ENCODE measurements at places on chromosomes 16 and 17.

DNA sequence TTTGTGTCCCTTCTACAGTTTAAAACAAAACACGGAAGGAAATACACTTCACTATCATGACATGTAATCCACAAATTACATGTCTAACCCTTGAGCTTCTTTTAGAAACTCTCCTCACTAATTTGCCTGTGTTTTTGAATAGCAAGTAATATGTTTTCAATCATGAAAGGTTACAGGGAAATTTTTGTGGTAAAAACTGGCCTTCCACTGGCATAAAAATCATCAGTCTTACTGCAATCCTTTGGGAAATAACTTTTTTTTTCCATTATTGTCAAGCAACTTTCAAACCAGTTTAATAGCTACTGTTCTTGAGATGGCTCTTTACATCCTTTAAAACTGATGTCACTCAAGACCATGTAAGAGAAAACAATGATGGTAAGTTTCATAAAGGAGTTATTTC, 27.0 kb downstream of the MYO1D start:
- no peak for DNase-seq

DNA sequence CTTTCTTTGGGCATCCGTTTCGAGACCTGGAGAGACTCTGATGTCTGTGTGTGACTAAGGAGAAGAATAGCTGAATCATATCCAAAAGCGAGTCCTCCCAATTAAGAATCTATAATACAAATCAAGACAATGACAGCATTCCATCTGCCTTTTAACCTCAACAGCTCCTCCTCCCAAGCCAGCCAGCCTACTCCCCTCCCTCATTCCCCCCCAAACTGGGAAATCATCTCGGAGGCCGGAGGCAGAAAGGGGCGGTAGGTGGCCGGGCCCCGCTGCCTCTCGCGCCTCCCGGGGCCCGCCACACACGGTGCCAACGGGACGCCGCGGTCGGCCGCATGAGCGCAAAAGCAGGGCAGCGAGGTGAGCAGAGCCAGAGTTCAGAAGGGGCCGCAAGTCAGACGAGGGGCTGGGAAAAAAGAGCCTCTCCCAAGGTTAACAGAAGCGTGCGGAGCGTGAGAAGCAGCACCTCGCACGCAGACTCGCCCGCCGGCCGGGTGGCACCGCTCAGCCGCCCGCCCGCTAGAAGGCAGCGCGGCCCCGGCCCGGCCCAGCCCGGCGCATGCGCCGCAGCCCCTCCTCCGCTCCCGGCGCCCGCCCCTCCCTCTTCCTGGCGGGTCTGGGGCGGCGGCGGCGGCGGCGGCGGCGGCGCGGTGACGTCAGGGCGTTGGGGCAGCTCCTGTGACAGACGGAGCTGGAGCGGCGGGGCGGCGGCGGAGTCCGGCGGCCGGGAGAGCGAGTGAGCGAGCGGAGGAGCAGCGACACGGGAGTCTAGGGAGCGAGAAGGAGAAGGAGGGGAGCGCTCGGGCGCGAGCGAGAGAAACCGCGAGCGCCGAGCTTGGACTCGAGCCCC, at the start of gene PAFAH1B1:
Gene PAFAH1B1, plus strand, starts transcription at position 684 of the 850 bp plus-strand sequence. CDS start 44,635 bp downstream, outside the sequence.
- DNase-seq: peak; percentile 95

- no peak for DNase-seq
These were observed 91.3 kb downstream of the SOCS1 start for GRCh38 chr16:11164482-11165270.

- no peak for DNase-seq
These were observed 428.2 kb upstream of the MAF start for GRCh38 chr16:80028581-80029380.

GRCh38 chr17:15457723-15458094, 9.7 kb downstream of the CDRT4 start:
- no peak for DNase-seq

DNA sequence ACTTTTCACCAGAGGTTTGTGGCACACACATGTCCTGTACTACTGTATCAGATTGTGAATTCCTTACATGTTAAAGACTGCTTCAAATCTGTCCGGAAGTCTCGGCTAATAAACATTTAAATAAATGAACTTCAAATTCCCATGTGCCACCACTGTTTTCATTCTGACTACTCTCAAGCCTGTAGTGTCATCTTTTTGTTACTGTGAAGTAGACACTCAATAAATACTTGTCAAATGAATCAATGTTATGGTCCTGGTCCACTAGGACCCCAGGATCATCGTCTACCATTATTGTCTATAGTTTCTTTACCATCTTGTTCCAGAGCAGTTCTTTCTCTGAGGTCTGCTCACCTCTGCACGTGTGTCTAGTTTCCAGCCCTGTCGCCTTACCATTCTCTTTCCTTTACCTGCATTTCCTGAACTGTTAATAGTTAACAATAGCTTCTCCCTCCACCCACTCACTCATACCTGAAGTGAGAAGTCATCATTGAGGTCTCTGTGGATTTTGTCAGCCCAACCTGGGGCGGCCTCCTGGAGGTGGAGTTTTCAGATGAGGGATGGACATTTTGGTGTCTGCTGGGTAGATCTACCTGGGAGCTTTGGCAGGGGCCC, 333.0 kb downstream of the SEC14L1 start:
- no peak for DNase-seq

GRCh38 chr16:1859650-1860049, 12.3 kb downstream of the MEIOB start:
- no peak for DNase-seq

GRCh38 chr16:28010671-28011070, 52.8 kb downstream of the GSG1L start:
- DNase-seq: no peak

DNA sequence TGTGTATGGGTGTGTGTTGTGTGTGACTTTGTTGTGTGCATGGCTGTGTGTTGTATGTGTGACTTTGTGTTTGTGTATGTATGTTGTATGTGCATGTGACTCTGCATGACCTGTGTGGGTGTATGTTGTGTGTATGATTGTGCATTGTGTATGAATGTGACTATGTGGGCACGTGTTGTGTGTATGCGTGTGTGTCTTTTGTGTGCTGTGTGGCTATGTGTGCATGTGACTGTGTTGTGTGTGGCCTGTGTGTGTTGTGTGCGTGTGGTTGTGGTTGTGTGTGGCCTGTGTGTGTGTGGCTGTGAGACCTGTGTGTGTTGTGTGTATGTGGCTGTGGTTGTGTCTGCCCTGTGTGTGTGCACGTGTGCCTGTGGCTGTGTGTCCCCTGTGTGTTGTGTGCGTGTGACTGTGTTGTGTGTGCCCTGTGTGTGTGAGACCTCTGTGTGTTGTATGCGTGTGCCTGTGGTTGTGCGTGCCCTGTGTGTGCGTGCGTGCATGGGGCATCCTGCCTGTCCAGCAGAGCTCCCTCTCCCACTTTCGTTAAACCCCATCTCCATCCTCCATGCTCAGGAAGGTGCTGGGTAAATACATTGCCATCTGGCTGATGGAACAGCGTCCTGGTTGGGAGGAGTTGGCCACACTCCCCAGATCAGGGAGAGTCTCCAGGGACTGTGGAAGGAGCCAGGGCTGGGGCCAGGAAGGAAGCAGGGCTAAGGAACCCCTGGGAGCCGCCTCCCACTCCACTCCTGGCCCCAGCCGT, 90.1 kb upstream of the GSE1 start:
- DNase-seq: peak; percentile 57
